Activated T-cell treated with anti-CD3 and anti-CD28 coated beads, Interleukin-2, amount 50 U/mL, for 72 hours (primary cell): ENCODE measurements at places on chromosomes 12 and 14. TPM values are rescaled to one million over a fixed set of nuclear protein-coding genes. Genes with fewer than 3 reads are reported as not detected.

- no peak for DNase-seq
Measured at GRCh38 chr12:70551731-70552130, 85.5 kb downstream of the PTPRB start.

DNA sequence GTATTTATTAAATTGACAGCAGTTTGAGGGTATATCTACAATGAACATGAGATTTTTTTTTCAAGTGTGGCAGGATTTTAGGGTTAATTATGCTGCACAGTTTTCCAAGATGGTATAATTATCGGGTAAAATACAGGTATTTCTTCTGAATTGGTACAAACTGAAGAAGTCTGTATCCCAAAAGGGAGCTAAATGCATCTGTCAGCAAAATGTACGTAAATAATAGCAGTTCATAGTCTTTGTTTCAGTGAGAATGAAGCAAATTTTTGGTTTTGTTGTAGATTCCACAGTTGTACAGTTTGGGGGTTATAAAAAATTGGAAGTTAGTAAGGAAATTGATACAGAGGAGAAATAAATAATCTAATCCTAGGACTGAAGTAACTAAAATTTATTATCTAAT lies 63.3 kb downstream of the RAD52 start:
- no peak for DNase-seq

FOXG1 gene
- total RNA-seq = not detected

DNA sequence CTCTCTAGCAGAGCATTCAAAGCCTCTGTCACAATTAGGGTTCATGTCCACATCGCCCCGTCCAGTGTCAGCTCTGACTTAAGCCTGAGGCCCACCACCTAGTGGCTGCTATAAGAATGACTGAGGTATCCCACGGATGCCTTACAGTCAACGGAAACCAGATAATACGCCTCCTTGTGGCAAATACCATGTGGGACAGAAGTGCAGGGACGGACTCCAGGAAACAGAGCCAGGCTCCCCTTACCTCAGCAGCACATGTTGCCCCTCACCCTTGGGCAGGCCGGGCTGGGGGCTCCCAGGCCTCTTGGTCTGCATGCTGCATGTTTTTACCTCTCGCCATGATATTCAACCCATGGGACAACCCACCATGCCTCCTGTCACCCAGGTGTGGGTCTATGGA lies 86.3 kb downstream of the VWF start:
- DNase-seq = peak; percentile 61

DNA sequence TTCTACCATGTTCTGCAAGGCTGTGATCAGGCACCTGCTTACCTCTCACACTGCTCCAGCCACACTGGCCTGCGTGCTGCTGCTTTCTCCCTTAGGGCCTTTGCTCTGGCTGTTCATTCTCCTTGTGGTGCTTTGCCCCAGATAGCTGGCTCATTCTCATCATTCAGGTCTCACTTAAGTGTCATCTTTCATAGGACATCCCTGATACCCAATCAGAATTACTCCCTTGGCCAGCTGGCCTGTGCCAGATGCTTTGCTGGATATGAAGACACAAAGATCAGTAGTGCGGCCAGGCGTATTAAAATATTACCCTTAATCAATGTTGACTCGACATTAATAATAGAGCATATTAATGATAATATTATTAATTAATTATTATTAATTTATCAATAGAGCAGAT lies 143.8 kb upstream of the FGD4 start:
- DNase-seq = no peak

- no peak for DNase-seq
Measured at GRCh38 chr12:44571006-44571550, 305.0 kb downstream of the NELL2 start.

- DNase-seq = no peak
Measured at GRCh38 chr12:58564721-58565120, 355.6 kb downstream of the LRIG3 start.

DNA sequence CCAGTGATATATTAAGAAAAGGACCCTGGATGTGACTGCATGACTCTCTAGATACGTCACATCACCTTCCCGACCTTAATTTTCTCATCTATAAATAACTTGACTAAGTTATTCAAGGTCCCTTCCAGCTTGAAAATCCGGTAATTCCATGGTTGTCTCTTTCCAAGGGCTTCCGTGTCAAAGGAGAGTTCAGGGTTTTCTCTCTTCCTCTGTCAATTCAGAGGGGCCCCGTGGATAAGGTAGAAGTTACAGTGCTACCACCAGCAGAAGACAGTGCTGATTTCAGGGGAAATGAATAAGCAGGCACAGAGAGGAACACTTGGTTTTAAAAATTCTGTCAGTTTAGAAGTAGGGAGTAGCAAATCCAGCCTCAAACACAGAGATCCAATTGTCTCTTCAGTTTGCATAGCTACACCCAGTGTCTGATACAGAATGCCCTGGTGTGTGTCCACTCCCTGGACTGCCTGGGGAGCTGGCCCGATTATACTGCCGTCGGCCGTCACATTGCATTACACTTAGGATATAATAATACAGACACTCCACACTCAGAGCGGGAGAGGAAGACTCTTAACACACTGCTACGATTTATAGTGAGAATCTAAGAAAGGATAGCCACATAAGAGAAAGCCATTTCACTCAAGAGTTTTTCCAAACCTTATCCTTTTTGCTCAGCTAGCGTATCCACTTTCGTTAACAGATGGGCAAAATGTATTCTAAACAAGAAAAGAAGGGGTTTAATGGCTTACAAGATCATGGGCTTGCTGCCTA lies 54.7 kb upstream of the GTF2A1 start:
- DNase-seq = no peak

DNA sequence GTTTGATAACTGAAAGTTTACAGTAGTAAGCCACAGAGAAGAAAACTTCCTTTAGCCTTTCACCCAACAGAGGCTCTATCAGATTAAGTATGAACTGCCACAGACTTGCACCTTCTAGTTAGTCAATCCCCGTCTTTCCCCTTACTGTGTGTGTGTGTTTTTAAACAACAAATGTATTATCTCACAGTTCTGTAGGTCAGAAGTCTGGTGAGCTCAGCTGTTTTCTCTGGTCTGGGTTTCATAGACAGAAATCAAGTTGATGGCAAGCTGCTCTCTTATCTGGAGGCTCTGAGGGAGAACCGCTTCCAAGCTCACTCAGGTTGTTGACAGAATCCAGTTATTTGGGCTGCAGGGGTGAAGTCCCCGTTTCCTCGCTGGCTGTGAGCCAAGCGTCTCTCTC lies 320.5 kb downstream of the PRKD1 start:
- no peak for DNase-seq

- no peak for DNase-seq
Measured at GRCh38 chr14:94675036-94675435, 62.8 kb downstream of the SERPINA3 start.

HOXC12 gene
- not detected for total RNA-seq

DNA sequence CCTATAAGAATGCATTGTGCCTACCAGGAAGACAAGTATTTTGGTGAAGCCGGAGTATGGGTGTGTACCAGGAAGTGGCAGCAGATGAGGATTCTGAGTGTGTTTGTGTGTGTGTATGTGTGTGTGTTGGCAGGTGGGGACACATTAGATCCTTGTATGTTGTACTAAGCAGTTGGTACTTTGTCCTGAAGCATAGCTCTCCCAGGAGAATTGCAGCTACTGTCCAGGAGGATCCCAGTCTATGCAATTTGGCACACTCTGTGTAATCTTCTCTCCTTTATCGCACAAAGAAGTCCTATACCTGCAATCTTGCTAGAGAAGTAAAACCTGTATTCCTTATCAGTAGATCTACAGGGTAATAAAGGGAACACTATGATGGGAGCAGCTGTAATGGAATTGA lies 276.5 kb downstream of the PAWR start:
- DNase-seq = no peak
